ENCODE measurements at places on chromosomes 3 and 15.

- DNase-seq: no peak
These were observed 29.9 kb upstream of the ST3GAL6 start for GRCh38 chr3:98733053-98733811.

DNA sequence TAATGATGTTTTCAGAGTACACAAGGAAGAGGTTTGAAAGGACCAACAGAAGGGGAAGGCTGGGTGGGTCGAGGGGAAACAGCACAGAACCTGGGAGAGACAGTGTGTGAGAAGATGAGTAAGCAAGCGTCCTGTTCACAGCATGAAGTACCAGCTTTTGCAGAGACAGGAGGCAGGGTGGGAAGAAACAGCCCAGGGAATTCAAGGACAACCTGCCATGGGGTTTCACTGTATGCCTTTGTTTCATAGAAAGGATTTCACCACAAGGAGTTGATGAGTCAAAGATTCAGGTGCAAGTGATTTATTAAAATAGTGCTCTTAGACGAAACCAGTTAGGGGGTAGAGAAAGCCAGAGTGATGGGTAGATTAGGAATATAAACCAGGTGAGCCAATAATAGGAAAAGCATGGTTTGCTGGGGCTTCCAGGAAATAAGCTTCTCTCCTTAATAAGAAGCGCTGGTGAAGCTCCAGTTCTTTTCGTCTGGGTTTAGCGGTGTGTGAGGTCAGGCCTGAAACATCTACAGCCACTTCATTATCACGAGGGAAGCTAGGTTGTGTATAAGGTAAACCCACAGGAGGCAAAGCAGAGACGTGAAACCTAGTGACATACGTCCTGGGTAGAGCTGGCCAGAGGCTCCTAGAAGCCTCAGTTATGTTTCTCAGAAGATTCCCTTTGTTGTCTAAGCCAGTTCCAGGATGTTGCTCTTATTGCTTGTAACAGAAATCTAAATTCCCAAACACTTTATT lies 3.9 kb downstream of the HHLA2 start:
- DNase-seq: no peak

- DNase-seq: no peak
These were observed 421.5 kb downstream of the MAGI1 start for GRCh38 chr3:65617209-65617608.

GRCh38 chr15:62847900-62848489 lies 194.6 kb upstream of the TPM1 start:
- no peak for DNase-seq

DNA sequence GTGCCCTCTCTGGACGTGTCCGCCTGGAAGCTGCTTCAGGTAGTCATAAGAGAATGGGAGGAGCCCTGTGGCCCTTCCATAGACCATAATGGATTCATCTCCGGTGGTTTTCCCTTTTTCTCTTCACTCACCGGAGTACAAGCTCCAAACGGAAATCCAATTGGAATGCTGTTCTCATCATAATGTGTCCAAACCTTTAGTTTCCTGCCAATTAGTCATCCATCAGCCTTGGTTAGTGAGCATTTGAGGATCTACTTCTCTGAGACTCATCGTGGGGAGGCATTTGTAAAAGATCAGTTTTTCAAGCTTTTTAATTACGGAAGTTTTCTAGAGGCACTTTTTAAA lies 34.9 kb downstream of the ABHD2 start:
- no peak for DNase-seq

DNA sequence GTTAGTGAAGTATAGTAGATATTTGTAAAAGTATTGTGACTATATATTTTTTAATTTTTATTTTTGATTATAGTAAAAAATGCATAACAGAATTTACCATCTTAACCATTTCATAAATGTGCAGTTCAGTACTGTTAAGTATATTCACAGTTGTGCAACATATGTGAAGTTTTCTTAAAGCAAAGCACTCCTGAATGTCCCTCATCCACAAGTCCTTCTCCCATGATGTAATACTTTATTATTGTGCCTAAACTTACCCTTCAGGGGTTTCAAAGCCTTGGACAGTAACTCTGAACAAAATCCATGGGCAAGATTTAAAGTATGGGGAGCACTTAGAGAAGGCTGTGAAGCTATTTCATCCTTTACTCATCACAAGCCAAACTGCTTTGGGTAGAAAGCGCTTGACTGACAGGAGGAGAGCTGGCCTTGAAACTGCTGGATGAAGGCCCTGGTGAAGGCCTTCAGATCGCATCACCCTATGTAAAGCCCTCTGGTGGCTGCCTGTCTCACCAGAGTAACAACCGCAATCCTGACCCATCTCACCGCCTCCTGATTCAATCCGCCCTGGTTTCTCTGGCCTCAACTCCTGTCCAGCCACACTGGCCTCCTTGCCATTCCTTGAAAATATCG lies 28.0 kb downstream of the LSM3 start:
- DNase-seq: no peak

DNA sequence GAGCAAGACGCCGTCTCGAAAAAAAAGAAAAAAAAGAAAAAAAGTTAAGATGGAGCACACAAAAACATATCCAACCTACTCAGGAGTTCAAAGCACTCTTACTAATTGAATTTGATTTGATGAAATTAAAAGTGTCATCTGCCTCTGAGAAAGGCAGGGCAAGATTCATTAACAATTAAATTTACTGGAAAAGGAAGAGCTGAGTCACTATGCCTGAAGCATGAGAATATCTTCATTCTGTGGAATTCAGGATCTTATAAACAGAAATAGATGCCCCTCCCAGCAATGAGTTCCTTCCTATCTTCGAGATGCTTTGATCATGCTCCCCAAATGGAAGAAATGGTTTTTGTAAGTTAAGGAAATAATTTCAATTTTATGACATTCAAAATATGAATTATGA lies 61.0 kb upstream of the ST3GAL6 start:
- DNase-seq: no peak
